ENCODE measurements at places on chromosomes 3 and 15.

DNA sequence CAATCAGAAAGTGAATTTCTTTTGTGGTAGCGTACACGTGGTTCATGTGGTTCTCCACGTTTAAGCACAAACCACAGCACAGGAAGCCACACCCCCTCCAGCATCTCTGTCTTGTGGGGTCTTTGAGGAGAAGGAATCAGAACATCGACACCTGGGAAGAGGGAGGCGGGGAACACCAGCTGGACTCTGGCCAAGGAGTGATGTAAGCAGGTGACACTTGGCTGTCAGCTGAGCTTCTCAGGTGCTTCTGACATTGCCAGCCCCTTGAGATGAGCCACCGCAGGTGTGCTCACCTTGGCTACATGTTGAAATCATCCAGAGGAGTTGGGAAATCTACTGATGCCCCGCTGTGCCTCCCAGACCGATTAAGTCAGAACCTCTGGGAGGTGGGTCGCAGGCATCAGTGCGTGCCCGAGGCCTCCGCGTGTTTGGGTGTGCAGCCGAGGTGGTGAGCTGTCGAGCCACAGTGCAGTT is 85.0 kb downstream of the FAM81A start:
- no peak for DNase-seq

DNA sequence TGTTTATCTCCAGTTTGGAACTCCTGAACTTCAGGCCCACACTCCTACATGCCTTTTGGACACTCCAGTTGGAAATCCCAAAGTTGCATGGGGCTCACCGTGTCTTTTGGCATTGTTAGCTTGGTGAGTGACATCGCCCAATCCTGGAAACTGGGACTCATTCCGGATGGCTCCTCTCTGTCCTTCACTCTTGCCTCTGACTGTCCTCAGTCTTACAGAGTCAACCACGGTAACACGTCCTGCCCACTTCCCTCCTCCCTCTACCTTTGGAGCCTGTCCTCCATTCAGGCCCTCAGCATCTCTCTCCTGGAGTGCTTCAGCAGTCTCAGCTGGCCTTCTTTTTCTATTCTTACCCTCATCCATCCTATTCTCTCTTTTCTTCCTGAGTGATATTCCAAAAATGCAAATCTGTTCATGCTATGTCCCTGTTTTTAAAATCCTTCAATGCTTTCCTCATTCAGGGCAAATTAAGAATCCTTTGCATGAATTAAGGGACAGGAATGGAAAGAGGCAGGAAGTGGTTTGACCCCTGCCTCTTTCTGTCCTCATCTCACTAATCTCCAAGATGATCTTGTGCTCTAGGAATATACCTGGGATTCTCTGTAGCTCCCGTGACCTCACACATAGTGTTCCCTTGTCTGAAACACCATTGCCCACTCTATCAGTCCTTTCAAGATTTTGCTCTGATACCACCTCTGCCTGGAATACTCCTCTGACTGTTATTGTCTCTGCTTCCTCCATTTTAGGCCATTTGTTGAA is 42.5 kb downstream of the LPP start:
- no peak for DNase-seq

GRCh38 chr3:33007776-33008175 is 56.3 kb downstream of the CCR4 start:
- no peak for DNase-seq

DNA sequence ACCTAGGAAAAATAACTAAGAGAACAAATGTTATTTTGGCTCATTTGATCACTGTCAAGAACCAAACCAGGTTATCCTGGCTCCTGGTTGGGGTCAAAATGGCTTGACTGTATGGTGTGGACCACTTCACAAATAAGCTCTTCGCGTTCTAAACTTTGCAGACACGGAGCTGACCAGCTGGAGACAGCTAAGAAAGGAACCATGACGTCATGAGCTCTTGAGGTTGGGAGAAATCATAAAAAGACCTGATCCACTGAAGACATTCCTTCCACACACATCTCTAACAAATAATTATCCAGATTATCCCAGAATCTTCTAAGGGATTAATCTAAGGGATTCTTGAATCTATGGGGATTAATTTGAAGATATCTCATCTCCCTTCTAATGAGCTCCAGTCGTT is 321.5 kb upstream of the IGF1R start:
- DNase-seq: no peak

GRCh38 chr3:25385807-25386460 is 42.1 kb upstream of the RARB start:
- no peak for DNase-seq

DNA sequence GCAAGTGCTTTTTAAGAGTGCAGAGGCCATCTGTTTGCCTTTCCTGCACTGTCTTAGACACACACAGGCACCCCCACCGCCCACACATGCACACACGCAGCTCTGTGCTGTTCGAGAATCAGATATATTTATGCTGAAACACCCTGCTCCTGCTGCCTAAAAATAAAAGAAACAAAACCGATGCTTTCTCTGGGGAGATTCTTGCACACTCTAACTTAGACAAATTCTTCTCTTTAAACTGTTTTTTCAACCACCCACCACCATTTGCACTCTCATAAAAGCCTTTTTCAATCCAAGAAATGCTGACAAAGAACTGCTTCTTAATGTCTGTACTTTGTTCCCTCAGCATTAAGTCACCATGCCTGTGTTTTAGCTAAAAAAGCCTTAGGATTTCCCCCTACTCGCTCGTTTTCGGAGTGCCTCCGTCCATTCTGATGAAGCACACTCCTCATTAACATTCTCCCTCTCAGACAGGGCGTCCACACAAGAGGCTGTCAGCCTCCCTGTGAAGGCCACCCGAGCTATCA is 26.2 kb downstream of the SLC12A8 start:
- DNase-seq: no peak

GRCh38 chr3:107796791-107797190 is 274.0 kb downstream of the BBX start:
- DNase-seq: no peak

DNA sequence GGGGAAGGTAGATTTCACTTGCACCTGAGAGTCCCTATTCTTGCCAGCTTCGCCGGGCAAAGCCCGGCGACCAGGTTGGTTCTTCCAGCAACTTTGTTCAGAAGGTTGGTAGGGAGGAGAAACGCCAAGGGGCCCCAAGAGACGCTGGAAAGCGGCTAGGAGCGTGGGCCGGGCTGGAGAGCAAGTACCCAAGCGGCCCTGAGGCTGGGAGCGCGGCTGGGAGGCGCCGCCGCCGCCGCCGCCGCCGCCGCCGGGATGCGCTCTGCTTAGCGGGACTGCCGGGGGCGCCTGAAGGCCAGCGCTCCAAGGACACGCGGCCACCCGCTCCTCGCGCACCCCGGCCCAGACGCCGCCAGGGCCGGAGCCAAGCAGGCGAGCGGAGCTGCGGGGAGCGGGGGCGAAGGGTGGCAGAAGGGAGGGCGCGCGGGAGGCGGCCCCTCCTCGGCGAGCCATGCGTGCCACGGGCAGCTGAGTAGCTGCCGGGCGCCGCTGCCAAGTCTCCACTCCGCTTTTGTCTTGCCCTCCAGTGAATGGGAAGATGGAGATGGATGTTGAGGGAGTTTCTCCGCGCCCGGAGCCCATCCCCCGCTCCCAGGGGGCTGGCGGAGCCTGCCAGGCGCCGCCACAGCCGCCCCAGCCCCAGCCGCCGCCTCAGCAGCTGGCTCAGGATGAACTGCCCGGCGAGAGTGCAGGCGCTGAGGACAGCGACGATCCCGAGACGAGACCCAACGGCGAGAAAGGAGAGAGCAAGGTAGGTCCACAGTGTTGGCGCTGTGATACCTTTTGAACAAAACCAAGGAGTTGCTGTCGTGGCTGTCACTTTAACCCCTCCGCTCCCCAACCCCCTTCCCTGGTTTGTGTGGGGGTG is 227.4 kb upstream of the AZI2 start:
- no peak for DNase-seq

DNA sequence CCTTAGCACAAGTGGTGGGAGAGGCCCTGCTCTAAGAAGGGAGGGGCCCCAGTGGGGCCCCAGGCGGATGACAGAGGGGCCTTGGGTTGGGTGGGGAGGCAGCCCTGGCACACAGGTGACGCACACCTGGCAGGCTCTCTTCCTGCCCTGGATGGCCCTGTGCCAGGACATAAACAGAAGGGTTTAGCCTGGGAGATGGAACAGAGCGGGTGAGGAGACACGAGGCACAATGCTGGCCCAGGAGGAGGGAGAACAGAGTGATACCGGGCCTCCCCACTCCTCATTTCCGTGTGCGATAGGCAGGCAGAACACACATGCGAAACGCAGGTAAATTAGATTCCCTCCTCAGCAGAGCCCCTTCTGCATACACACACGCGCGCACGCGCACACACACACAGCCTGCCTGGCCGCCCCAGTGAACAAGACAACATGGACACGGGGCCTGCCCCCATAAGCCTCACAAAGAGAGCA is 39.8 kb downstream of the IDH2 start:
- DNase-seq: no peak

DNA sequence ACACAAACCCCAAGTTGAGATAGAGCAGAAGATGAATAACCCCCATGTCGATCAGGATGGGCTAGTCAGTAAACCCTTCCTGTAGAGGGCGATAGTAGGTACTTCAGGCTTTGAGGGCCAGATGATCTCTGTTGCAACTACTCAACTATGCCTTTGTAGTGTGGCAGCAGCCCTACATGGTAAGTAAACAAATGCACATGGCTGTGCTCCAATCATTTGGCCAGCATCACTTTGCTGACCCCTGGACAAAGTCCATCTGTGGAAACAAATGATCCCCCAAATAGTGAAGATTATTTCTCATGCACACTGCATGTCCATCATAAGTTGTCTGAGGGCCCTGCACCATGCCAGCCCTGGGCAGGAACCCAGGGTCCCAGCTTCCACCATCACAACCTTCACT is 402.2 kb upstream of the PROK2 start:
- no peak for DNase-seq

DNA sequence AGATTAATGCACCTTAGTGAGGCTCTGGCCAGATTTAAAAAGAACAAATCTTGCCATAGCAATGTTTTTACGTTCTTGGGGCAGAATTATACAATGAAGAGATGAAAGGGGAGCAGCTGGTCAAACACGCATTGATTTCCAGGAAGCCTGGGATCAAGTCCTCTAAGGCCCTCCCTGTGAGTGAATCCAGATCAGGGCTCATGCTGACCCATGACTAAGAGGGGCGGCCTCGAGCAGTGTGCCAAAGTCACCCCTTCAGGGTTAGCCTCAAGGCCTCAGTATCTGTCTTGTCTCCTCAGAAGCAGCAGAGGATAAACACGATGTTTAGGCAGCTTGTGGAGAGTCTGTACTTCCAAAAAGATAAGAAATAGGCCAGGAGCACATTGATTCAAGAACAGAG is 9.3 kb upstream of the RBP1 start:
- DNase-seq: no peak

DNA sequence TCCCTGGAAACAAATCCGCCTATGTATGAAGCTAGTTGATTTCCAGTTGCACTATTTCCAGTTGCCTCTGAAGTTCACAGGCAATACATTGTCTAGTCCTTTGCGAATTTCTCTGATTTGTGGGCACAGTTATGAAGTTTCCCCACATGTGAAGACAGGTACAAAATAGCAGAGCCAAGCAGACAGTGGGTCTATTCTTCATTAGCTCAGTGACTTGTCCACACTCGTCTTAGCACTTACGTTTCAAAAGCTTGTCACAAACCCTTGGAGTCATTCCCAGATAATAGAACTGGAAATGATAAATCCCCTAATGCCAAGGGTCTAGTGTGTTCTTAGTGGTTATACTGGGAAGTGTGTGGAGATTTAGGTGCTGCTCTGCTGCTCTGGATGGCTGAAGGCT is 14.5 kb downstream of the SRPRB start:
- no peak for DNase-seq

DNA sequence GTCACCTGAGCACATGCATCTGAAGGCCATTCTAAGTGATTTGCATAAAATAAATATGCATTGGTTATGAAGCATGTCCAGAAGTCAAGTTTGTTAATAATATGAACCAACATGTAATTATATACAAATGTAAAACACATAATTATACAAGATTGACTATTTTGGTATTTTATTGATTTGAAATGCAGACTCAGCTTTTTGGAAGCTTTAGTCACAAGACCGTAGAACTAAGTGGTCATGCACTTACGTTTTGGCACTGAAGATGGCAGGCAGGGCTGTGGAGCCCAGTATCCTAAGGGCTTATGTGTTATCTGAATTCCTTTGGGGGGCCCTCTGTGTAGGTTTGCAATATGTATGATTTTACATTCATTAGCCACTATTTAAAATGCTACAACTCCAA is 5.0 kb downstream of the CHRNA7 start:
- DNase-seq: no peak

- DNase-seq: no peak
These were observed 197.4 kb downstream of the SLC9A9 start for GRCh38 chr3:143650827-143651226.

DNA sequence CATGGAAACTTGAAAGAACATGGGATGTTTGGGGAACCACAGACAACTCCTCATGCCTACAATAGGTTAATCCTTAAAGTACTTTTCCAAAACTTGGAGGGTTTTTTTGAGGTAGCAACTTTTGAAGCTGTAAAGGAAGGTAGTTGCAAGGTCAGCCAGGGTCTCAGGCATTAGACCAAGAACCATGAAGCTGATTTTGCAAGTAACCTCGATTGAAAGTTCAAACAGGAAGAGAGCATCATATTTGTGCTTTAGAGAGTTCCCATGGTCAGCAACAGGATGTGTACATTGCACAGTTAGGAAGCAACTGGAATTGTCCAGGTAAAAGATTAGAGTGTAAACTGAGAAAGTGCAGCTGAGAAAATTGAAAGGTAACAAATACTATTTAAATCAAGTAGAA is 199.8 kb upstream of the NR2F2 start:
- DNase-seq: no peak

DNA sequence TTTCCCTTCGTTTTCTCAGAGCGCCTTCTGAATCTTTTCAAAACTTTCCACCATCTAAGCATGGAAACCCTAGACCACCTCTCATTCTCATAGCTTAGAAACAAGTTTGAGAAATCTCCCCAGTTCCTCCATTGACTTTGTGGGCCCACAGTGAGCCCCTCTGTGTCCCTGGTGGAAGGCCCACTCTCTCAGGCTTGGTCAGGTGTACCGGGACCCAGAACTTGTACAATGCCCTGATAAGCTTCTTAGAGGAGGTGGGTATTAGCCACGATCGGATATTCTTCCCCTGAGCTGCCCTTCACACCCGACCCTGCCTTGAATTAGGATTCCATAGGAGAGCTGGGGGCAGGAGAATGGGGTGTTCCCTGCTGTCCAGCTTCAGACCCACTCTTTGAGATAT is at the start of gene SLC24A1:
Gene SLC24A1 (plus strand): TSS at position 301 of the 400 bp plus-strand sequence. CDS start 2,143 bp downstream, outside the sequence.
- DNase-seq: no peak

DNA sequence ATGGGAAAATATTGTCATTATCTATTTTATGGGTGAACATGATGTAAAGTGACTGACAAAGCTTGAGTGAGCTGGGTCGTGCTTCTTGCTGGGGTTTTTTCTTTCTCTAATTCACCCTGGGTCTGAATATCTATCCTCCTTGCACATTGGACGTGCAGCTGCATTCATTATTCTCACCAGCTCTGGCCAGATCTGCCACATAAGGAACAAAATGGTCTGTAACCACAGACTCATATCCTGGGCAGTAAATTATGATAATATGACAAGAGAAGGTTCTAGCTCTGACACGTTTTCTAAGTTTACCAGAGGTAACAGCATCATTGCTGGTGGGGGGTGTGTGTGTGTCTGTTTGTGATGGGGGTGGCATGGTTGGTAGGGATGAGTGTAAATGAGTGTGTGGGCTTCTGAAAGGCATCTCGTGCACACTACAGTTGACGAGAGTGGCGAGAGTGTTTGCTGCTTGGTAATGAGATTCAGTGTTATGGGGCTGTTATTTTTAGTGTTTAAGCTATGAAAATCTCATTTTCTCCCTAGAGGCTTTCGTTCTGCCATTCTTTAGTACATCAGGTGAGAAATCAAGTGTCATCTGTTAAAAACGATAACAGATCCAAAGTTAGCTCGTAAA is 418.4 kb downstream of the PDCD6IP start:
- DNase-seq: no peak

GRCh38 chr3:184336547-184337398 is 627 bp upstream of the FAM131A start:
- DNase-seq: no peak

Measured in activated T-cell treated with anti-CD3 and anti-CD28 coated beads for 48 hours (primary cell).